ENCODE measurements at places on chromosomes 7 and 10.

GRCh38 chr10:114412907-114413797, 8.8 kb upstream of the AFAP1L2 start:
- peak; percentile 70 for DNase-seq

DNA sequence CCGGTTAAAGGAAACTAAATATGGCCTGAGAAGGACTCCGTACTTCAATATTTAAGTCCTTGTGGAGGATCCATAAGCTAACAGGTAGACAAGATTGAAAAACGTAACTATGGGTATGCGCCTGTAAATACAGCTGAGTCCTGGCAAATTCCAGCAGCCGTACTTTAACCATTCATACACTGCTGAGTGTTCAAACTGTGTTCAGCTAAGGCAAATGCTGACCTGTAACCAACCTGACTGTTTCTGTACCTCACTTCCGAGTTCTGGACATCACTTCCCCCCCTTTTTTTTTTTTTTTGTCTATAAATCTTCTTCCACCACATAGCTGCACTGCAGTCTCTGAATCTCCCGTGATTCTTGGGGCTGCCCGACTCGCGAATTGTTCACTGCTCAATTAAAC, 69.1 kb downstream of the SRPK2 start:
- no peak for DNase-seq

DNA sequence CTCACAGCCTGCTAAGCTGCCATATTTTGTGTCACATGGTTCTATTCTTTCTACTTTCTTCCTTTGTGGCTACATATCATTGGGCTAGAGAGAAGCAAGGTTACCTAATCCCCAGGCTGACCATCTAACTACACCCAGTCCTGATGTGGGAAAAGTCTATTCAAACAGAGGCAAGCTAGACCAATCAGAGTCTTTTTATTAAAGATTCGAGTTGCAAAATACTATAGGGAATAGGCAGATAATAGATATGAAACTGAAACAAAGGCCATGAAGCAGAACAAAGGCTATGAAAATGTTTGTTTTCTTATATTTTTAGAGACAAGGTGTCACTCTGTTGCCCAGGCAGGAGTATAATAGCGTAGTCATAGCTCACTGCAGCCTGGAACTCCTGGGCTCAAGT, 36.7 kb downstream of the MTERF1 start:
- DNase-seq, result no peak

- DNase-seq, result peak; percentile 53
Measured at GRCh38 chr7:107559864-107560263, 3.9 kb downstream of the COG5 start.

DNA sequence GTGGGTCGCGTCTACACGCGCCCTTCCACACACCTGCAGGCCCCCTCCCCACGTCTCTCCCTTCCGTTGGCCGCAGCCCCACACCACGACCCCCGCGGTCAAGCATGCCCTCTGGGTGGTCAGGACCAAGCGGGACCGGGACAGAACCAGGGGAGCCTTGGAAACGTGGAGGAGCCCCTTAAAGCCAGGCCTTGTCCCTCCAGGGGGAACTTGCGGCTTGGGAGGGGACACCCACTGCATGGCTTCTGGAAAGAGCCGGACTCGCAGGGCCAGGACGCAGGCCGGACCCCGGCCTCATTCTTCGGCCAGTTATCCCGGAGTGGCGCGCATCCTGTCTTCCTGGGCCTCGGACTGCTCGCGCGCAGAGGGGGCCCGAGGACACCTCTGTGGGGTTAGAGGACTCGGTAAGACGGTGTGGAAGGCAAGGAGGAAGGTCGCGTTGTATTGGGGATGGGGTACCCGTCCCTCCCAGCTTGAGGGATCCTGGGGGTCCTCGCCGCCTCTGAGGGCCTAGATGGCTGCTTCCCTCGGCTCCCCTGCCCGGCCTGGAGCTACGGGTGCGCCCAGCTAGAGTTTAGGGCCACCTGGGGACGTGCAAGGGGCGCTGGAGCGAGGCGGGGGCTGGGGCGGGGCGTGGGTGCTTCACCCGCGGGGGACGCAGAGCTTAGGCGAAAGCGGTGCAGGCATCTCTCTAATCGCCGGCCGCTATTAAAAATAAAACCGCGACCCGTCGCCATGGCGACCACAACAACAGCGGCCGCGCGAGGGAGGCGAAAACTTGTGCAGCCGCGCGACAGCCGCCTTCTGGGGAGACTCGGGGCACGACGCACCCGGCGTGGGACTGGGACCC, 1.8 kb upstream of the PDGFA start:
- peak; percentile 74 for DNase-seq

DNA sequence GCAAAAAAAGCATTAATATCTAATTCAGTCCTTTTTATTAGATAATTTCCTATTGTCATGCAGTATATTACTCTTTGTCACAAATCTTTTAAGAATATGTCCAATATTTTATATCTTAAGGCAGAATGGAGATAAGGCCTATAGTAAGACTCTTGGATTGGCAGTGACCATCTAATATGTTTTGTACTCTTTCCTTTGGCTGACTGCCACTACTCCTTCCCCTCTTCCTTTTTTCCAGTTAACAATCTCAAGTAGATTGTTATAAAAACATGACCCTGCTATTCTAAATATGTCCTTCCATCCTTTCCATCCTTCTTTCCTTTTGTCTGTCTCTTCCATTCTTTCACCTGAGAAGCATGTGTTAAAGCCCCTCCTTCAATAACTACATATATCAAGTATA, 92.8 kb upstream of the TMEM168 start:
- peak; percentile 29 for DNase-seq

DNA sequence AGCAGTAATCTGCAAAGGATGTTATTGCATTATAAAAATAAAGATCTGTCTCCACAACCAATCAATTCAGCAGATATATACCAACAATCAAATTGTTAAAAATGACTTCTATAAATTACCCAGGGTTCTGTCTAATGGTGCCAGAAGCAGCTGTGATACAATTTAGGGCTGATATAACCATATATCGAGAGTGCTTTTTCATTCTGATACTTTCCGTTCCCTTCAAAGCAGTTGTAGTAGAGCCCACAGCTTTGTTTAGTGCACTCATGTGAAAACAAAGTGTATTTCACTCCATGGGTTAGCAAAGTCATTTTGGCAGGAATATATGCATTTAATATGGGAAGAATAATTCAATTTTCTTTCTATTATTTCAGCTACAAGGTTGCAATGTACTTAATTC, 83.1 kb upstream of the CHCHD3 start:
- no peak for DNase-seq

DNA sequence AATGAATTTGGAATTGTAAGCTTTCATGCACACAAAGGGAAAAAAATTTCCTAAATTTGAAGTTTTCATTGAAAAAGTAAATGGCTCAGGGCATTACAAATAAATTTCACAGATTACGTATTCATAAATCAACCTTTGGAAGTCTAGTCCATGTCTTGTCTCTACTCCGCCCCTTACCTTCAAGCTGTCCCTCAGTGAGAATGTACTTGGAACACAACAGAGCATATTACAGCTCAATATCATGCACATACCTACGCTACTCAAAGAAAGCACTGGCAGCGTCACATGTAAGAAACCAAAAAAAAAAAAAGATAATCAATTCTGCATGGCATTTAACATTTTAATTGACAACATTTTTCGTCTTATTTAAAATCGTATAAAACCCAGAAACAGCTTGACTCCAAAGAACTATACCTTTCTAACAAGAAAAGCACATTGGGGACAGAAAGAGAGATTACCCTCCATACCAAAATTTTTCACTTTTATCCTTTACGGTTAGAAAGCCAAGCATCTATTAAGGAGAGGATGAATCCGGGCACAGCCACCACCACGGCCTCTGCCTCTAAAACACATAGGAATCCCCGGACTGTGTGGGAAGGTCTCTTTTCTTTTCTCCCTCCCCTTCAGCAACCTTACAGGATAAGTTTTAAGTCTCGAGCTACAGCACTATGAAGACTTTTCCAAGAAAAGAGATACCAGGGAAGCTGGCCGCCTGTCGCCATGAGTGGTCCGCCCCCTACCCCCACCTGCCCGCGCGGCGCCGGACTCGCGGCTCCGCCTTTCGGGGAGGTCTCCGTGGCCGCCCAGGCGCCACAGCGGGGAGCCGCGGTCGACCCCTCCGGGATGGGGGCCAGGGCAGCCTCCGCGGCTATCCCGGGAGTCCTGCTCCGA, 1.1 kb downstream of the JMJD1C start:
- DNase-seq, result peak; percentile 7

DNA sequence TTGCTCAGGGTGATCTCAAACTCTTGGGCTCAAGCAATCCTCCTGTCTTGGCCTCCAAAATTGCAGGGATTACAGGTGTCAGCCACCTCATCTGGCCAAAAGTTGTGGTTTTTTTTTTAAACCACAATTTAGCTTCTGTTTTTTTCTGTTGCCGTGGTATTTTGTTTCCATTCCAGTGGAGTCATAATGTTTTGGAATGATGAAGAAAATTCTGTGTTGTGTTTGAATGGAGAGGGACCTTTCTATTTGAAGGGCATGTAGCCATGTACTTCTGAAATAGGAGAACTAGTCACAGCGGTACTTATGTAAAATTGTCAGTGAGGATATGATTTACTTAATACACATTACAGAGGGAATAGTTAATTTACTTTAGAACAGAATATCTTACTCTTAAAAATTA, 201.3 kb downstream of the ARL4A start:
- peak; percentile 65 for DNase-seq

DNA sequence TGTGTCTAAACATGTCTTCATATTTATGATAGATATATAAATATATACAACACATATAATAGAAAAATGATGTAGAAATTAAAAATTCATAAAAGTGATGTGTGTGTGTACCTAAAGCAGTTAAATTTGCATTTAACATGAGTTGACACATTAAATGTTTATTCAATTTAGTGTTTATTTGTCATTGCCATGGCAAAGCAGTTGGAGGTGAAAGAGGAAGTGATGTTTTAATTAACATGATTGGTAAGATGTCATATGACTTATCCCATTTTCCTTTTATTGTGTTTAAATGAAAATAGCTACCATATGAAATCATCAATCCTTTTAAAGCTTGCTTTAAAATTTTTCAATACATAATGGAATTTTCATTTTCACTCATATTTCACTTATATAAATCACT, 452.6 kb downstream of the SUGCT start:
- no peak for DNase-seq

DNA sequence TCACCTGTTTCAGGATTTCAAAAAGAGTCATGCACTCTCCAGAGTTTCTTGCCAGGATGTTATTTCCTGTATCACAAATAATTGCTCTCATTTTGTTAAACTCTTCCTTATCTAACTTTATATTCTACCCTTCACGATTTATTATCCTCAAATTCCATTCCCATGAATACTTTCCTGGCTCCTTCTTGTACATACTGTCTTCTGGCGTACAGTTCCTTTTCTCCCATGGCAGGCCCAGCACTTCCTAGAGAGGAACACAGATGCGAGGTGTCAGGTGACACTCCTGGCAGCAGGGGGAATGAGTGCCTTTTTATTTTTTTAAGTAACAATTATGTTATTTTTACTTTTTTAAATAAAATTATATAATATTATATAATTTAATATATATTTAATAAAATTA, 411.9 kb downstream of the TFEC start:
- peak; percentile 21 for DNase-seq

GRCh38 chr10:132299371-132300336, 8.1 kb downstream of the STK32C start:
- no peak for DNase-seq

GRCh38 chr10:86086418-86086817, 280.2 kb downstream of the GRID1 start:
- DNase-seq, result no peak

DNA sequence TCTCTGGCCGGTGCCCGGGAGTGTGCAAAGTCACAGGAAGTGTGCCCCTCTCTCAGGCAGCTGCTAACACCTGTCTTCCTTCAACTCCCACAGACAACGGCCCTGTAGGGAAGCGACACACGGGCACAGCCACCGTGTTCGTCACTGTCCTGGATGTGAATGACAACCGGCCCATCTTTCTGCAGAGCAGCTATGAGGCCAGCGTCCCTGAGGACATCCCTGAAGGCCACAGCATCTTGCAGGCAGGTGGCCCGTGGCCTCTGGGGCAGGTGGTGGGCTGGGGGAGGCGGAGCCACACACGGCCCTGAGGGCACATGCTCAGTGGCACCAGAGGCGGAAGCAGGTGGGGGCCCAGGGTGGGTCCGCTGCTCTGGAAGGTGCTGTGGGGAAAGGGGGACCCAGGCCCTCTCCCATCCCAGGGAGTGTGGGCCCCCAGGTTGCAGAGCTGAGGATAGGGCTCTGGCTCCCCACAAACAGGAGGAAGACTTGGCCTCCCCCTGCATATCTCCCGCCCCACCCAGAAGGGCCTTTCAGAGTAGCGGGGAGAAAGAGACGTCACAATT, 6.9 kb downstream of the C10orf105 start:
- no peak for DNase-seq

GRCh38 chr10:99781734-99782429, 558 bp upstream of the ABCC2 start:
- no peak for DNase-seq

- peak; percentile 41 for DNase-seq
Measured at GRCh38 chr10:118256825-118257570, 85.1 kb downstream of the FAM204A start.

DNA sequence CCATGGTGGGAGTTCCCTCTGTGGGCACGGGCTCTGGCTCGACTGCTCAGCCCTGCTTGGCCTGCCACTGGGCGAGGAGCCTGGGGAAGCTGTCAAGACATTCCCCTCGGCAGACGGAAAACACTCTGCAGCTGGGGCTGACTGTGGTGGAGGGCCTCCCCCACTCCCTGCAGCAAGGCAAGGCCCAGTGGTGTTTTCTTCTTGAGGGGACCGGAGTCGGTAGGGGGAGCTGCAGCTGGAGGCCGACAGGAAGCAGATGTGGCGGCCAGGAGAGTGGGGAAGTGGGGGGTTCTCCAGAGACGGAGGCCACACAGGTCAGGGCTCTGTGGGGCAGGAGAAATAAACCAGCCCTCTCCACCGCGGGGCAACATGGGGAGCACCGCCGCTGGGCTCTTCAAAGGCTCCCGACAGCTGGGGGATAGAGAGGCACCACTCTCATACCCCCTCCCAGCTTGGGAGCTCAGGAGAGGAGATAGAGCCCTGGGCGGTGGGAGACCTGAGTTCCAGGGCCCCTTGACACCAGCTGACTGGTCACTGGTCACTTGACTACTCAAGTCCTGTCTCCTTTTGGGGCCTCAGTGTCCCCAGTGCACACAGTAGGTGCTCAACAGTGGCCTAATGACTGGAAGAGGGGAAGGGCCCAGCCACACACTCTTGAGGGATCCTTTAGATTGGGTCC, 43.4 kb downstream of the PPIF start:
- DNase-seq, result no peak

DNA sequence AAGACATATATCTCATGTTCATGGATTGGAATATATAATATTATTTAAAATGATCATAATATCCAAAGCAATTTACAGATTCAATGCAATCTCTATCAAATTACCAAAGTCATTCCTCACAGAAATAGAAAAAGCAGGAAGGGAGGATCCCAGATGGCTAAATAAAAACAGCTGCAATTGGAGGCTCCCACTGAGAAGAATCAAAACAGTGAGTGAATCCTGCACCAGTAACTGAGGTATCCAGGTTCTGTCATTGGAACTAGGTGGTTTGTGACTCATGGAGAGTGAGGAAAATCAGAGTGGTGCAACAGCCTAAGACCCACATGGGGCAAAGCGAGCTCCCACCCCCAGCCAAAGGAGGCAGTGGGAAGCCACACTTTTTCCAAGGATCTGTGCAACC, 128.4 kb downstream of the MTERF1 start:
- DNase-seq, result no peak

- DNase-seq, result no peak
Measured at GRCh38 chr7:103077318-103077717, 2.4 kb downstream of the ARMC10 start.
